ENCODE measurements at places on chromosomes 16 and 17. TPM values are rescaled to one million over a fixed set of nuclear protein-coding genes. Genes with fewer than 3 reads are reported as not detected.

CD300A gene
- not detected for total RNA-seq

TMEM204 gene
- total RNA-seq, result not detected

CLEC18C gene
- not detected for total RNA-seq

BICDL2 gene
- total RNA-seq, result not detected

KCNJ2 gene
- 0.05 TPM for total RNA-seq

SPATA32 gene
- 0.16 TPM for total RNA-seq

Data from A549 treated with Mapracorat at 1 μM for 4 hours (cell line).